Stimulated activated CD8-positive, alpha-beta memory T cell treated with anti-CD3 and anti-CD28 coated beads, Interleukin-15, amount 100 ng/mL, for 24 hours (primary cell): ENCODE measurements at places on chromosomes 3 and 15.

DNA sequence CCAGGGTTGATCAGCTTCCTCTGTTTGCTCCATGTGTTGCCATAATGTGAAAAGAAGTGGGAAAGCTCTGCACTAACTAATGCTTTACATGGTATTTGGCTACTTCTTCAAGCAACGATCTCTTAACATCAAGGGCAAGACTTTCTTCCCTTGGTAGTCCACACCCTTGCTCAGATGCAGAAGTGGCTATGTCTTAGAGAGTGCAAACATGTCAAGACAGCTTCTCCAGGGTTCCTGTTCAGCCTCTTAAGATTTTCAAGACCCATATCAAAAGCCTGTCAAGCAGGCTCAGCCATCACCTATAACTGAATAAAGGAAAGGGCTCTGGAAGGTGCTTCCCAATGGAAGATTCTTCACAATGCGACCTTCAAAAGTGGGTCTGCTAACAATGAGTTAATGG lies 64.8 kb upstream of the CSTA start:
- DNase-seq: no peak

- DNase-seq: no peak
Observed at GRCh38 chr15:60358935-60359682, 38.7 kb downstream of the ANXA2 start.

- DNase-seq: no peak
Observed at GRCh38 chr15:69686626-69687025, 234.0 kb downstream of the RPLP1 start.

DNA sequence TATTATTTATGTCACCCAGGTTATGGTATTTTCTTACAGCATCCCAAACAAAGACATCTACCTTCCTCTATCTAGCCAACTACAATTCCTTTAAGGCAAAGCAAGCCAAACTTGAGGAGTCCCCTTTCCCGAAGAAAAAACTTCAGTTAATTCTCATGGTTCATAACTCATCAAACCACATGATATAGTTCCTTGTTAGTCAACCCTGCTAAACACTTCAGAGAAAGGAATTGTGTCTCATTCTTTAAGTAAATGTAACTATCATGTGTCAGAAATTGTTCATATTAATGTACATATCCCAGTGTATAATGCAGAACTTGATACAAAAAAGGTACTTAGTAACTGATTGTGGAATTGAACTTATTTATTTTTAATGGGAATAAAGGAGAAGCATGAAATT lies 44.4 kb downstream of the ST3GAL6 start:
- DNase-seq: no peak

GRCh38 chr3:135248213-135248612 lies 453.2 kb downstream of the EPHB1 start:
- DNase-seq: no peak

GRCh38 chr3:34972481-34972880 lies 666.8 kb upstream of the ARPP21 start:
- no peak for DNase-seq

DNA sequence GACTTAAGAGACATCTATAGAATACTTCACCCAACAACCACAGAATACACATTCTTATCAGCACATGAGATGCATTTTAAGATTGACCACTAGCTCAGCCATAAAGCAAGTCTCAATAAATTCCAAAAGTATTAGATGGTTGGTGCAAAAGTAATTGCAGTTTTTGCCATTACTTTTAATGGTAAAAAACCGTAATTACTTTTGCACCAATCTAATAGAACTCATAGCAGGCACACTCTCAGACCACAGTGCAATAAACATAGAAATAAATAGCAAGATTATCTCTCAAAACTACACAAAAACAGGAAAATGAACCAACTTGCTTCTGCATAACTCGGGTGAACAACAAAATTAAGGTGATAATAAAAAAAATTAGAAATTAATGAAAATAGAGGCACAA lies 33.7 kb upstream of the PPM1L start:
- DNase-seq: no peak

DNA sequence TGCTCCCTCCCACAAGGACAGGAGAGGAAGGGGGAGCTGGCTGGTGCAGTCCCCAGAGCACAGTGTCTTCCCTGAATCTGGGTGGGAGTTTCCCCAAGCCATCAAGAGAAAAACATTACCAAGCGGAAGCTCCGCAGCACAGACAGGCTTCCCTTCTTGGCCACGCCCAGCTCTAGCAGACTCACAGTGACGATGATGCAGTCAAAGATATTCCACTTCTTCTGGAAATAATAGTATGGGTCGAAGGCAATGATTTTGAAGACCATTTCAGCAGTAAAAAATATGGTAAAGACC lies 76.7 kb downstream of the SCN10A start:
- no peak for DNase-seq

GRCh38 chr3:62361824-62362223 lies 11.5 kb downstream of the FEZF2 start:
- DNase-seq: no peak

GRCh38 chr3:190307164-190307545 lies 15.1 kb downstream of the CLDN1 start:
- DNase-seq: no peak

GRCh38 chr15:44782516-44782915 lies 46.2 kb downstream of the TRIM69 start:
- no peak for DNase-seq

GRCh38 chr3:82640254-82640653 lies 878.8 kb upstream of the GBE1 start:
- DNase-seq: no peak

GRCh38 chr3:98812851-98813374 lies 49.8 kb downstream of the ST3GAL6 start:
- DNase-seq: no peak

- DNase-seq: no peak
Observed at GRCh38 chr3:46566040-46566641, at the start of gene LRRC2. TSS of gene LRRC2 (minus strand) at chr3:46566302. CDS start at chr3:46551591, 14,711 bp downstream.

- DNase-seq: no peak
Observed at GRCh38 chr3:32937331-32937730, 14.1 kb upstream of the CCR4 start.

GRCh38 chr3:55546866-55547669 lies 60.0 kb upstream of the WNT5A start:
- no peak for DNase-seq

GRCh38 chr15:39869254-39869653 lies 50.8 kb downstream of the GPR176 start:
- no peak for DNase-seq

GRCh38 chr3:78116874-78117273 lies 1077.0 kb downstream of the ROBO2 start:
- no peak for DNase-seq

DNA sequence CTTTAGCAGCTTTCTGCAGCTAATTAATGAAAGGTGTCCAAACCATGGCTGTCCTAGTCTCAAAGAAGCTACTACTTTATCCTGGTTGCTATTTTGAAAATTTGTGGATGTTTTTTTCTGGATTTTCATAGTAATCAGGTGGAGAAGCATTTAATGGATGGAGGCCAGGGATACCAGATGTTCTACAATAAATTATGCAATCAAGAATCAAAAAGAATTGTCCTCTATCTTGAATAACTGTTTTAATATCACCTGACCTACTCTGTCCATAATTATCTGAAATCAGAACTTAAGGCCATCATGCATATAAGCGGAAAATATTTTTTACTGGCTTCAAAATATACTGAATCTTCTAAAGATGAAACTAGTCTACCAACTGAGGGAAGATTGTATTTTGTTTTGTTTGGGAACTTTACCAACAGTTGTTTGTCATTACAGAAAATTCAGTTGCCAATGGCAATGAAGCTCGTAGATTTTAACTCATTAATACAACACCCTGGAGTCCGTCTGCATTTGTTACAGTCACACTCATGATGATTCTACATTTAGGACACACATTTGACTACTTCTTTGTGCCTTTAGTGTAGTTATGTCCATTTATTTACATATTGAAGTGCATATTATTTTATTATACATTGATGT lies 762.3 kb upstream of the GRM7 start:
- no peak for DNase-seq

DNA sequence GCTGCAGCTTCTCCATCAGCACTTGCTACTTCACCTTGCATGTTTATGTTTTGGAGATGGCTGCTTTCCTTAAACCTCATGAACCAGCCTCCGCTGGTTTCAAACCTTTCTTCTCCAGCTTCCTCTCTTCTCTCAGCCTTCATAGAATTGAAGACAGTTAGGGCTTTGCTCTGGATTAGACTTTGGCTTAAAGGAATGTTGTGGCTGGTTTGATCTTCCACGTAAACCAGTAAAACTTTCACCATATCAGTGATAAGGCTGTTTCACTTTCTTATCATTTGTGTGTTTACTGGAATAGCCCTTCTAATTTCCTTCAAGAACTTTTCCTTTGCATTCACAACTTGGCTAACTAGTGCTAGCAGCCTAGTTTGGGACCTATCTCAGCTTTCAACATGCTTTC lies 11.7 kb upstream of the GNAT1 start:
- no peak for DNase-seq
